ENCODE measurements at places on chromosomes 3 and 15.
A peak's percentile ranks its signal among the peaks of the same experiment; 100 is the strongest.

GRCh38 chr3:168888781-168889180, 774.7 kb downstream of the MECOM start:
- no peaks in the 10 kb centered on the region for H3K36me3 ChIP-seq
- no peaks in the 10 kb centered on the region for H3K4me1 ChIP-seq
- H3K27me3 ChIP-seq, result no peaks in the 10 kb centered on the region
- DNase-seq, result no peak
- no peak overlapping the region for H3K27ac ChIP-seq

GRCh38 chr3:111776827-111777483, 82.1 kb upstream of the PHLDB2 start:
- DNase-seq, result no peak
- H3K27me3 ChIP-seq, result no peaks in the 10 kb centered on the region
- no peaks in the 10 kb centered on the region for H3K36me3 ChIP-seq
- H3K4me3 ChIP-seq, result no peak overlapping the region
- no peaks in the 10 kb centered on the region for H3K4me1 ChIP-seq

GRCh38 chr15:60583946-60584345, 105.0 kb upstream of the ICE2 start:
- no peaks in the 10 kb centered on the region for H3K4me1 ChIP-seq
- H3K27ac ChIP-seq, result no peak overlapping the region
- no peak overlapping the region for H3K4me3 ChIP-seq
- no peaks in the 10 kb centered on the region for H3K27me3 ChIP-seq
- H3K36me3 ChIP-seq, result no peaks in the 10 kb centered on the region

DNA sequence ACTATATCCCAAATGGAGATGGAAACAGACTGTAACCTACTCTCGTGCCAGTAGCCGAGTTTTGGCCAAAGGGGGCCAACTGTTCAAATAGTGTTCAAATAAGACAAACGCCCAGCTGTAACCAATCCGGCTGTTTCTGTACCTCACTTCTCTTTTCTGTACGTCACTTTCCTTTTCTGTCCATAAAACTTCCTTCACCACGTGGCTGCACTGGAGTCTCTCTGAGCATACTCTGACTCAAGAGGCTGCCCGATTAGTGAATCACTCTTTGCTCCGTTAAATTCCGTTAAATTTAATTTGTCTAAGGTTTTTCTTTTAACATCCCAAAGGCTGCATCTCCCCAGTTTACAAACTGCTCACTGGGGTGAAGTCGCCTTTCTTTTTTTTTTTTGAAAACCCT, 219.2 kb upstream of the P2RY1 start:
- H3K27me3 ChIP-seq, result no peaks in the 10 kb centered on the region

DNA sequence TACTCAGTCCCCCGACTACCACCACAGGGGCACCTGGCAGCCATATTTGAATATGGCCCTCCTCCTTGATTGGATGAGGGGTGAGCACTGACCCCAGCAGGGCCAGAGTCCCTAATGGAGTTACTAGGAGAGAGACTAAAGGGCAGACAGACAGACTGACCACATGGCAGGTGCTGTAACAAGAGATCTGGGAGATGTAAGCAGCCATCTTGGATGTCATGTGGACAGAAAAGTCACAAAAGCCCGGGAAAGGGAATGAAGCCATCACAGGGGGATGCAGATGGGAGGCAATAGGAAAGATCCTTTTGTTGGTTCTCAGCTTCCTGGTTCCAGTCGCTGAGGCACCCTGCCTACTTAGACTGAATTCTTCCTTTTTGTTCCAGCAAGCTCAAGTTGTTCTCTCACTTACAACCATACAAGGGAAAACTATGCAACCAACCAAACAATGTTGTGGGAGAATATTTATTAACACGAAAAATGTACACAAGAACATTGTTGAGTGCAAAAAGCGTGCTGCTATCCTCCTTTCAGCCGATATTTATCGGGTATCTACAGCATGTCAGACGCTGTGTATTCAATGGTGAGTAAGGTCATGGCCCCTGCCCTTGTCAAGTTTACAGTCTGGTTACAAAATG, 511.6 kb upstream of the PROK2 start:
- no peak overlapping the region for H3K27ac ChIP-seq
- no peak for DNase-seq
- H3K36me3 ChIP-seq, result no peaks in the 10 kb centered on the region
- peaks cover 2% of the 10 kb centered on the region for H3K4me1 ChIP-seq

DNA sequence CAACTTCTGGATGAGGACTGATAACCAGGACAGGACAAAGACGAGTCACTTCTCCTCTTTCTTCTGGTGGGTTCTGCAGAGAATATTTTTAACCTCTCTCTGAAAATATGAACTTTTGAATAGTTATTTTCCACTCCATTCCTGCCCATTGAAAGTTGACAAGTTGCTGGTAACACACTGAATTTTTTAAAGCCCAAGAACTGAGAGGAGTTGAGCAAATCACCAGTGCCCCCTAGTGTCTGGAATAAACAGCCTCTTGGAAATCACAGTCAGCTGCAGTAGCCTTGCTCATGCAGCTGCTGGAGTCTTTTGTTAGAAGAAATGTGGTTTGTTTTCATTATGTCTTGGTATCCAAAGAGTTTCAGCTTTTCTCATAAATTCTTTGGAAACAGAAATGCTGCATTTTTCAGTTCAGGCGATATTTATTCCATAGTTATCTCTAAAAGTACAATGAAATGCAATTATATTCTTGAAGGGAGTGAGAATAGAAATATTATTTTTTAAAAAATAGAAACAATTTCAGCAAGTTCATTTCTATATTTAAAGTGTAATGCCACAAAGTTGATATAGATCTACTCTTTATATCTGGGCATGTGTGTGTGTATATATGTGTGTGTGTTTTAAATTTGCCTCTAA, 741.0 kb upstream of the CBLB start:
- H3K4me1 ChIP-seq, result no peaks in the 10 kb centered on the region
- H3K36me3 ChIP-seq, result no peaks in the 10 kb centered on the region
- peak; percentile 94 for DNase-seq
- H3K27me3 ChIP-seq, result no peaks in the 10 kb centered on the region
- H3K4me3 ChIP-seq, result no peak overlapping the region

DNA sequence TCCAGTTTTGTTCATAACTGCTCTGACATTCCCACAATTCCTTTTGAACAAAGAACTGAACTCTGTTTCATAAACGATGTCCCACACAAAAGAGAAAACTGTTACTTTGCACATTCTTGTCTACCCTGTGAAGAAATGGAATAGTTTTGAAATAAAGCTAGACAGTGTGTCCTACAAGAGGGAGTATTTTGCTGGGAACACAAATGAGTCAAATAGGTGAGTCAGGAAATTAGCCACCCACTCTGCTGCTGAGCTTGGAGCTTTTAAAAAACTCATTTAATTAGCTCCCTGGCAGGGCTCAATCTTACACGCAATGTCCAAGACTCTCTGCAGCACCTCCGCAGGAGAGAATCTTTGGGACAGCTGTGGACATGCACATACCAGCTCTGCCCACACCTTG, 193.4 kb downstream of the SLC9A9 start:
- H3K27ac ChIP-seq, result no peak overlapping the region
- no peak for DNase-seq
- H3K4me3 ChIP-seq, result no peak overlapping the region
- H3K4me1 ChIP-seq, result no peaks in the 10 kb centered on the region
- H3K36me3 ChIP-seq, result no peaks in the 10 kb centered on the region
- no peaks in the 10 kb centered on the region for H3K27me3 ChIP-seq

GRCh38 chr3:133712017-133712416, 34.2 kb upstream of the TF start:
- H3K4me1 ChIP-seq, result no peaks in the 10 kb centered on the region
- H3K27me3 ChIP-seq, result no peaks in the 10 kb centered on the region
- no peak for DNase-seq

GRCh38 chr3:32105291-32106131, 909 bp upstream of the GPD1L start:
- no peak overlapping the region for H3K27ac ChIP-seq
- peaks cover 8% of the 10 kb centered on the region for H3K4me1 ChIP-seq
- H3K36me3 ChIP-seq, result no peaks in the 10 kb centered on the region

DNA sequence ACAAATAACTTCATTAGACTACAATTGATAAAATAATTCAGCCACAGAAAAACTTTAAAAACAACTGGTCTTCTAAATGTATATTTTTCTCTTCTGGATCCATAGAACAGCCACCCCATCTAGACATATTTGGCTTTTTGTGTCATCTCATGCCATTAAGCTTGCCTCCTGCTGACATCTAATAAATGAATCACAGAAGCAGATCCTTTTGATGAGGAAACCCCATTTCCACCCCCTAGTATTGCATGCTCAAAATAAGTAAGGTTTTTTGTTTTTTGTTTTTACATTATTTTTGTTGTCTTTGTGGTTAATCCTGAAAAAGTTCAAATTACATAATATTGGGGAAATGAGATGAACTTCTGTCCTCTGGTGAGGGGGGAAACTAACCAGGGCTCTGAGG, 94.8 kb downstream of the DUT start:
- no peak for DNase-seq
- H3K27me3 ChIP-seq, result no peaks in the 10 kb centered on the region
- no peak overlapping the region for H3K4me3 ChIP-seq
- H3K36me3 ChIP-seq, result no peaks in the 10 kb centered on the region

GRCh38 chr3:154616298-154616697, 186.3 kb upstream of the GPR149 start:
- no peaks in the 10 kb centered on the region for H3K36me3 ChIP-seq
- no peaks in the 10 kb centered on the region for H3K27me3 ChIP-seq
- H3K27ac ChIP-seq, result no peak overlapping the region
- no peak for DNase-seq
- H3K4me1 ChIP-seq, result no peaks in the 10 kb centered on the region
- H3K4me3 ChIP-seq, result no peak overlapping the region

- no peak for DNase-seq
- H3K27ac ChIP-seq, result no peak overlapping the region
- H3K4me1 ChIP-seq, result no peaks in the 10 kb centered on the region
- no peaks in the 10 kb centered on the region for H3K36me3 ChIP-seq
Observed at GRCh38 chr3:61648481-61648880, 87.1 kb downstream of the PTPRG start.

DNA sequence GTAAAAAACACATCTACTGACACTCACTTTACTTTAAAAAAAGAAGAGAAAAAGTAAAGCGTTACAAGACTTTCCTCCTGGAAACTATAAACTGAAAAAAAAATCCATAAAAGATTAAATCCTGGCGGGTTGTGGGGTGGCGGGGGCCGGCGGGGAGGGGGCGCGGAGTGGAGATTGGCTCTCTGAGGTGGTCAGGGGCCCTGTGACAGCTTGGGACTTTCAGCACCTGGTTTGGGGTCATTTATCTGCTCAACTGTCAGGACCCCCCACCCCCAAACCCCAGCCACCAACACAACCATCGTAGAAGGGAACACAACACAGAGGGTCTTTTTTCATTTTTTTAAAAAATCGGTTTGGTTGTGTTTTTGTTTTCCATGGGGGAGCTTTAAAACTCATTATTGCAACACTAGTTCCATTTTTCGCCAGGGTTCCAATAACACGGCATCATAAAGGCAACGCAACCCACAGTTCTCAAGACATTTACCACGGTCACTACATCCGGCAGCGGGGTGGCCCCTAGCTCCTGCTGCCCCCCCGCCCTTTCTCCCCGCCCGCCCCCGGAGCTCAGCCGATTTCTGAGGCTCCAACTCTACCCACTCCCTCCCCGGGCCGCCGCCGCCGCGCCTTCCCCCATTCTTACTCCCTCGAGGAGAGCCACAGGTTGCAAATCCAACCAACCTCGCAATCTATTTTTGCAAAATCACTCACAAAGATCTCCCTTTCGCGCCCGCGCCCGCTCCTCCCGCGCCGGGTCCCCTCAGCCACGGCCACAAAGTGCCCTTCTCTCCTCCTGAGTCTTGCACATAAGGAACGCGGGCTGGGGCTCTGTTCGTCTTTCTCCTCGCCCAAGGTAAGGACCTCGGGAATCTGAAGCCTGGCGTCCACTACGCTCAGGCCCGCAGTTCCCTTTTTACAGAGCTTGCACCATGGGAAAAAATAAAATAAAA, 1.8 kb downstream of the BCL6 start:
- no peaks in the 10 kb centered on the region for H3K36me3 ChIP-seq
- H3K4me3 ChIP-seq, result peak overlapping the region; percentile 76
- DNase-seq, result peak; percentile 52
- H3K4me1 ChIP-seq, result peaks cover 6% of the 10 kb centered on the region
- H3K27me3 ChIP-seq, result no peaks in the 10 kb centered on the region

GRCh38 chr3:168473334-168473890, 377.7 kb upstream of the GOLIM4 start:
- no peaks in the 10 kb centered on the region for H3K36me3 ChIP-seq
- no peak overlapping the region for H3K27ac ChIP-seq
- no peak for DNase-seq
- no peaks in the 10 kb centered on the region for H3K4me1 ChIP-seq

DNA sequence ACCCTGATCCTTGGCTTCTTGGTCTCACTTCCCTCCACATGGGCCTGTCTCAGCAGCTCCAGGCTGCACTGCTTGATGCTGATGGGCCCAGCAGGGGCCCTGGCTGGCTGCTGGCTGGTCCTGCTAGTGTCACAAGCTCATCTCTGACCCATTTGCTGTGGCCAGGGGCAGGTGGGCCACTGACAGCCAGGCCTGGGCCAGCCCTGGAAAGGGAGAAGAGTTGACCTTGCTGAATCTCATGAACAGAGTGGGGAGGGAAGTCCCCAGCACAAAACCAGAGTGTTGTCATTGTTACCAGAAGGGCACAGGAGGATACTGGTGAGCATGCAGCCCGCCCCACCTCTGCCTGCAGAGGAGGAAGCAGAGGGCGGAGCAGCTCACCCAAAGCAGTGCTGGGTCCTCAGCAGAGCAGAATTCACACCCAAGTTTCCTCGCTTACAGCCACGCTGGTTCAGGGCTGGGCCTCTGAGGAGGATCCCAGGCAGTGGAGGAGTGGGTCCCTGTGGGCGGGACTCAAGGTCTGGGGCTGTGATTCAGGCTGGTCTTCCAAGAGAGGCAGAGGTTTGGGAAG, 7.6 kb upstream of the KLF15 start:
- no peaks in the 10 kb centered on the region for H3K4me1 ChIP-seq
- no peak overlapping the region for H3K27ac ChIP-seq
- H3K27me3 ChIP-seq, result peaks cover 3% of the 10 kb centered on the region
- H3K4me3 ChIP-seq, result no peak overlapping the region
- no peaks in the 10 kb centered on the region for H3K36me3 ChIP-seq
- no peak for DNase-seq

DNA sequence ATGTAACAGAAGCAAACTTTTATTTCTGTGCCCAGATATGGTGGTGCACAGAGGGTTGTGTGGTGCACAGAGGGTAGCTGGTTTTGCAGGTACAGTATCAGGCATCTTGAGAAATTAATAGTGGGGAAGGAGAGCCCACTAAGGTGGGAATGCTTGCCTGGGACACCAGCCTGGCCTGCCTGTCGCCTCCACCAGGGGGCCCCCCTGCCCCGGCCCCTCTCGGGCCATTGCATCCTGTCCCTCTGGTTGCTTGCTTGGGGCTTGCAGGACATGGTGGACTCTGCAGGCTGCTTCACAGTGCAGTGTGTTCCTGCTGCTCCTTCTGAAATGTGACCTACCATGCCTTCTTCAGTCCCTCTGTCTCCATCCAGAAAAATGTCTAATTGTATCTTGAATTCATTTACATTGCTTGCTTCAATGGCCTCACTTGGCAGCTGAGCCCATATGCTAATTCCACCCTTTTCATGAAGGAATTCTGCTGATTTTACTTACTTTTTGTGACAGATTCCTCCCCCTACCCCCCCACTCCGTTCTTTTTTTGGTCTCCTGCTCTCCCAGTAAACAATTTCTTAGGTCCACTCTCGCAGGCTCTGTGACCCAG, 73.6 kb downstream of the EEFSEC start:
- peak; percentile 47 for DNase-seq
- H3K4me1 ChIP-seq, result peaks cover 4% of the 10 kb centered on the region
- no peak overlapping the region for H3K4me3 ChIP-seq
- H3K27ac ChIP-seq, result no peak overlapping the region
- no peaks in the 10 kb centered on the region for H3K36me3 ChIP-seq
- H3K27me3 ChIP-seq, result no peaks in the 10 kb centered on the region
